Large intestine (tissue), 12 donors: ENCODE measurements at places on chromosomes 6 and 20. TPM values are rescaled to one million over a fixed set of nuclear protein-coding genes. Genes with fewer than 3 reads are reported as not detected.

Gene SLC52A3
- 11.3 TPM for polyA plus RNA-seq

Gene CPXM1
- polyA plus RNA-seq = 28.6 TPM

Gene RNF144B
- 2.0 TPM for polyA plus RNA-seq

Gene EGFL8
- 29.1 TPM for polyA plus RNA-seq

Gene RIPOR2
- 2.1 TPM for polyA plus RNA-seq

Gene GRM1
- 0.04 TPM for polyA plus RNA-seq

GRCh38 chr6:28769626-28770402 lies 154.0 kb downstream of the TRIM27 start:
- peaks cover 99% of the 10 kb centered on the region for H3K27me3 ChIP-seq
- H3K36me3 ChIP-seq = no peaks in the 10 kb centered on the region
- H3K4me3 ChIP-seq = no peak overlapping the region

DNA sequence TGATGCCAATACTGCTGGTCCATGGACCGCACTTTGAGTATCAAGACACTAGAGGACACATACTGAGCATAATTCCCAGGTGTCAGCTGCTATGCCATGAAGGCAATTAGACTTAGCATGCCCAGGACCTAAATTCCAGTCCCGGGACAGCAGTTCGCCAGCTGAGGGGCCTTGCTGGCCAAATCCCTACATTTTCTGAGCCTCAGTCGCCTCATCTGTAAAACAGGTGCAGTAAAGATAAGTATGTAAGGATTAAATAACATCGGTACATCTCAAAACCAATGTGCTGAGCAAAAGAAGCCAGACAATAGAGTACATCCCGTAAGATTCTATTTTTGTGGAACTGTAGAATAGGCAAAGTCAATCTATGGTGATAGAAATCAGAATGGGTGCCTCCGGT lies 1.0 kb downstream of the BFSP1 start:
- no peak for DNase-seq
- peaks cover 4% of the 10 kb centered on the region for H3K4me1 ChIP-seq
- H3K27me3 ChIP-seq = no peaks in the 10 kb centered on the region
- H3K27ac ChIP-seq = no peak overlapping the region
- no peak overlapping the region for H3K4me3 ChIP-seq

- no peaks in the 10 kb centered on the region for H3K36me3 ChIP-seq
- no peaks in the 10 kb centered on the region for H3K4me1 ChIP-seq
- no peak overlapping the region for H3K4me3 ChIP-seq
- no peak overlapping the region for H3K27ac ChIP-seq
Observed at GRCh38 chr6:78808356-78808891, 58.9 kb upstream of the IRAK1BP1 start.

DNA sequence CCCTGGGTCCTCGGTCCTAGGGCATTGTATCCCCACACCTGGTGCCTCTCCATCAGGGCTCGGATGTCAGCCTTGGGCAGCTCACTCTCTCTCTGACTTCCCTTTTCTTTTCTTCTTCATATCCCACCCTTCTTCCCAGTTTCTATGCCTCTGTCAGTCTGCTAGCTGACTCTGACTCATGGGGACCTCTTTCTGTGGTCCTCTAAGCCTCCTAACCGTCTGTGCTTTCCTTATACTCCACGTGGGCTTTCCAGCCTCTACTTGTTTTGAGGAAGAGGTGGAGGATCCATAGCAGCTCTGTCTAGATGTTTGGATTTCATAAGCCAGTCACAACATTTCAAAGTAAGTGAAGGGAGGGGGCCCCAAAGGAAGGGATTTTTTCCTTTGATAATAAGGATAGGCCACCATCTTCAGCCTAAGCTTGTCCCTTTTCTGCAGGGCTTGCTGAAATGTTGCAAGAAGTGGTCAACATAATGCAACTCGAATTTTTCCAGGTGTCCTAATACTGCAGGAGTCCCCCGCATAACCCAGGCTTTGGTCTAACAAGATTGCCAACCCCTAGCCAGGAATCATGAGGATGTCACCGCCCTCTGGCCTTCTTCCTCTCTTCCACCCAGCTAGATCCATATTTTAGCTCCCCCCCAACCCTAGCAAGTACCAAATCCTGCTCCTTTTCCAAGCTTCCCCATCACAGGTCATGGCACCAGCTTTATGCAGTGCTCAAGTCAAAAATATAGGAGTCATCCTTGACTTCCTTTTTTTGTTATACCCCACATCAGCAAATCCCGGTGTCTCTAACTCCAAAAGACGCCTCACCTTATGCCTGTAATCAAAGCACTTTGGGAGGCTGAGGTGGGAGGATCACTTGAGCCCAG lies 8.7 kb upstream of the PLTP start:
- no peaks in the 10 kb centered on the region for H3K27me3 ChIP-seq
- no peak for DNase-seq
- peak overlapping the region; percentile 52 for H3K27ac ChIP-seq
- H3K4me1 ChIP-seq = peaks cover 12% of the 10 kb centered on the region

DNA sequence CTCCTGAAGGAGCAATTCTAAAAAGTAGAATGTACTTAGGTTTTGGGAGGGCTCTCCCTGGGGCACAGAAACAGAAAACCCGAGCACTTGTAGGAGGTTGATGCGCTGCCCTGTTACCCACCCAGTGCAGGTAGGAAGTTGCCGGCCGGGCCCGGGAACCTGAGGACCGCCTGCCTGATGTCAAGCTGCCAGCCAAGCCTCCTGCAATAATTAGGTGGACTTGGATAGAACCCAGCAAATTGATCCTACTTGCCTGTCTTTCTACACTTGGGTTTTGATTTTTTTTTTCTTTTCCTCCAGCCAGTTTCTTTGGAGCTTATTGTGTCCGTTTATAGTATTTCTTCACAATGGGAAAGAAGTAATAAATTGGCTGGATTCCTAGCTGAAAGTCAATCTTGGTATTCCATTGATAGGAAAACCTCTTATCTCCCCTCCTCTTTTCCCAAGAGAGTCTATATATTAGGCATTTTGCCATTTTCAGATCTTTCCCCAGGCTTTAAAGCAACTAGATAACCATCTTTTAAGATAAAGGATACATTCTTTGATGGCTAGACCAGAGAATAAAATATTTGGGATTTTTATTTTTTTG lies 78.3 kb upstream of the FYN start:
- H3K36me3 ChIP-seq = no peaks in the 10 kb centered on the region
- peaks cover 25% of the 10 kb centered on the region for H3K27me3 ChIP-seq
- no peak for DNase-seq
- no peak overlapping the region for H3K27ac ChIP-seq

- peaks cover 5% of the 10 kb centered on the region for H3K4me1 ChIP-seq
- no peak for DNase-seq
- H3K27ac ChIP-seq = peak overlapping the region; percentile 5
- H3K36me3 ChIP-seq = no peaks in the 10 kb centered on the region
- no peaks in the 10 kb centered on the region for H3K27me3 ChIP-seq
- H3K4me3 ChIP-seq = no peak overlapping the region
Observed at GRCh38 chr20:17895641-17896171, 72.9 kb downstream of the SNX5 start.

DNA sequence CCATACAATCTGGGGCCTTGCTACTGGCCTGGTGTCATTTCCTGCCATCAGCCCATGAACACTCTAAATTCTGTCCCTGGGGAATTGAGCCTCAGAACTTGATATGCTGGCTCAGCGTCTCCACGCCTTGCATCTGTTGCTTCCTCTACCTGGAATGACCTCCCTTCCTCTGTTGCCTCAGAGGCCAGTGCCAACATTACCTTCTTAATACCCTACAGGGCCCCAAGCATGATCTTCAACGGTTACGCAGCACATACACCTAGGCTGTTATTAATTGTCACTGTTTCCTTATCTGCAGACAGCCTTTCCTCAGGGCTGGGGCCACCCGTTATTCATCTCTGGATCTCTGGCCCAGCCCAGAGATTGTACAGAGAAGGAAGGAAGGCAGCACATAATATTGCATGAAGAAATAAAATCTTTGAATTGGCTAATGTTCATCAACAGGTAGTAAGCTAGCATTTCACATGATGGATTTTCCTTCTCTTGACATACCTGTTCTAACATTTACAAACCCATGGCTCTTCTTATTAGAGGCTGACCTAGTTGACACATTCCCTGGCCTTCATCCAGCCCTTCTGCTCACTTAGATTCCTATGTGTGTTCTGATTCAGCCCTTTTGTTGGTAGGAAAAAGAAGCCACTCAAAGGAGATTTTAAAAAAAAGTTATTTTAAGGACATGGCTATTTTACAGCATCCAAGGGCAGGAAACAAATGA lies 8.4 kb upstream of the RNF182 start:
- H3K4me1 ChIP-seq = peaks cover 61% of the 10 kb centered on the region
- H3K27me3 ChIP-seq = no peaks in the 10 kb centered on the region
- H3K4me3 ChIP-seq = no peak overlapping the region
- peak overlapping the region; percentile 14 for H3K27ac ChIP-seq
- DNase-seq = peak; percentile 94

DNA sequence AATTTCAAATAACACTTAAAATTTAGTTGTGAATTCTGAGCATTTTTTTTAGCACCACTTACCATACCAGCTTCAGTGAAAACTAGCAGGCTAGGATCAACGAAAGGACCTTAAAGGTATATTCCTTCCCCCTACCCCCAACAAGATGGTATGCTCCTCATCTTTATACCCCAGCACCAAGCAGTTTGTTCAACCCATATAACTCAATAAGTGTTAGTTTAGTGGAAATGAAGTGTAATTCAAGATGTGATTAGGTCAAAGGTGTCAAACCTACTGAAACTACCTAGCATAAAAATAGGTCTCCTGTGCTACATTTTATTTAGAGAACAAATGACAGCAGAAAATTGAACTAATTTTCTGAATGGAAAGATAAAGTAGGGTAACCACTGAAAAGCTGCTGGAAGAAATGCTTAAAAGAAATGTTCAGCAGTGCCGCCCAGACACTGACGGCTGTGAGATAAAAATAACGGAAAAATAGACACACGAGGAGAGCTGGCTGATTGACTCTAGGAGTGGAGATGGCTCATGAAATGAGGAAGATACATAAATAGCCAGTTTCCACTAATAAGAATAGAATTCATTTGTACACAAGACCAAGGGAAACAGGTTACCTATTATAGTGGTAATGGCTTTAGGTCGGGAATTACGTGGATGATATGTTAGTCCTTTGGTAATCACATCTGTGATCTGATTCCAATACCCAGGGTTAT lies 94.8 kb downstream of the IPCEF1 start:
- no peaks in the 10 kb centered on the region for H3K36me3 ChIP-seq
- no peaks in the 10 kb centered on the region for H3K4me1 ChIP-seq
- no peak overlapping the region for H3K27ac ChIP-seq
- no peak for DNase-seq
- H3K4me3 ChIP-seq = no peak overlapping the region

DNA sequence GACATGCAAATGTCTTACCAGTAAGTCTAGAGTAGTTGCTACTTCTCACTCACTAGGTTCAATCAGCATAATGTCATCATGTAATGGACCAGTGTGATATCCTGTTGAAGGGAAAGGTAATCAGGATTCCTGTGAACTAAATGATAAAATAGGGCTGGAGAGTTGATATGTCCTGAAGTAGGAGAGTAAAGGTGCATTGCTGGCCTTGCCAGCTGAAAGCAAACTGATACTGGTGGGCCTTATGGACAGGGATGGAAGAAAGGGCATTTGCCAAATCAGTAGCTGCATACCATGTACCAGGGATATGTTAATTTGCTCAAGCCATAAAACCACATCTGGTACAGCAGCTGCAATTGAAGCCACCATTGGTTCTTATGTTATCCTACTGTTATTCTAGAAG lies 37.5 kb upstream of the IYD start:
- no peaks in the 10 kb centered on the region for H3K36me3 ChIP-seq
- no peaks in the 10 kb centered on the region for H3K27me3 ChIP-seq
- H3K27ac ChIP-seq = no peak overlapping the region

GRCh38 chr6:168190014-168190405 lies 111.0 kb upstream of the FRMD1 start:
- H3K4me1 ChIP-seq = no peaks in the 10 kb centered on the region
- H3K4me3 ChIP-seq = no peak overlapping the region
- H3K36me3 ChIP-seq = no peaks in the 10 kb centered on the region
- no peak for DNase-seq

- DNase-seq = no peak
- H3K4me3 ChIP-seq = no peak overlapping the region
- H3K4me1 ChIP-seq = no peaks in the 10 kb centered on the region
- H3K36me3 ChIP-seq = peaks cover 18% of the 10 kb centered on the region
- no peak overlapping the region for H3K27ac ChIP-seq
Observed at GRCh38 chr6:43608807-43609206, 20.3 kb downstream of the GTPBP2 start.

- DNase-seq = no peak
- H3K27me3 ChIP-seq = no peaks in the 10 kb centered on the region
- no peaks in the 10 kb centered on the region for H3K36me3 ChIP-seq
- H3K27ac ChIP-seq = no peak overlapping the region
- H3K4me3 ChIP-seq = no peak overlapping the region
- H3K4me1 ChIP-seq = peaks cover 32% of the 10 kb centered on the region
Observed at GRCh38 chr6:43851204-43851865, 81.3 kb downstream of the VEGFA start.

DNA sequence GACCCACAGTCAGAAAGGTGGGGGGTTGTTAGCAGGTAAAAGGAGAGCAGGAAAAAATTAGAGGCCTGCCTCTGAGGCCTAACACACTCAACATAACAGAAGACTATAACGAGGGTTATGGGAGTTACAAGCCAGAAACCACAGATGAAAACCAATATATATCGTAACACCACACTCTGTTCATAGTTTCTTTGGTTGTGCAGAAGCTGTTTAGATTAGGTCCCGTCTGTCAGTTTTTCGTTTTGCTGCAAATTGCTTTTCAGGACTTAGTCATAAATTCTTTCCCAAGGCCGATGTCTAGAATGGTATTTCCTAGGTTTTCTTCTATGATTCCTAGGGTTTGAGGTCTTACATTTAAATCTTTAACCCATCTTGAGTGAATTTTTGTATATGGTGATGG lies 3.7 kb upstream of the MAP3K5 start:
- H3K4me1 ChIP-seq = no peaks in the 10 kb centered on the region
- H3K27ac ChIP-seq = no peak overlapping the region
- no peaks in the 10 kb centered on the region for H3K36me3 ChIP-seq
- no peak for DNase-seq
- H3K27me3 ChIP-seq = no peaks in the 10 kb centered on the region

- H3K27ac ChIP-seq = no peak overlapping the region
- no peak overlapping the region for H3K4me3 ChIP-seq
- no peaks in the 10 kb centered on the region for H3K27me3 ChIP-seq
- no peak for DNase-seq
- no peaks in the 10 kb centered on the region for H3K36me3 ChIP-seq
Observed at GRCh38 chr6:45001663-45002062, 326.5 kb upstream of the RUNX2 start.

DNA sequence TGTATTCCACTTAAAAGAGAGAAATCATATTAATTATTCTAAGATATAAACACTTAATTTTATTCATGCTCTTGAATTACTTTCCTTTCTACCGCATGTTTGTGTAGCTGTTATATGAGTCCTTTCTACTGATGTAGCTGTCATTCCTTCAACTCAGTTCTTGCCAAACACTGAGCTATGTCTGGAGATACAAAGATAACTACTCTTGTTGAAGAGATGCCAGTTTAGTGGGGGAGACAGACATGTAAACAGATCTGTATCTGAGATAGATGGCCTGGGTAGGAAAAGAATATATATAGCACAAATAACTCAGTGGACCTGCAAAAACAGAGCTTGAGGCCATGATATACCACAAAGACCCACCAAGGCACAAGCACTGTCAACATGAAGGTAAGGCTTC lies 157.3 kb downstream of the BTBD9 start:
- no peak overlapping the region for H3K27ac ChIP-seq
- H3K36me3 ChIP-seq = no peaks in the 10 kb centered on the region
- H3K4me3 ChIP-seq = no peak overlapping the region
- no peak for DNase-seq
